Tibial nerve (tissue), 4 donors: ENCODE measurements at places on chromosomes 7 and 10. TPM values are rescaled to one million over a fixed set of nuclear protein-coding genes. Genes with fewer than 3 reads are reported as not detected.
A peak's percentile ranks its signal among the peaks of the same experiment; 100 is the strongest.

DNA sequence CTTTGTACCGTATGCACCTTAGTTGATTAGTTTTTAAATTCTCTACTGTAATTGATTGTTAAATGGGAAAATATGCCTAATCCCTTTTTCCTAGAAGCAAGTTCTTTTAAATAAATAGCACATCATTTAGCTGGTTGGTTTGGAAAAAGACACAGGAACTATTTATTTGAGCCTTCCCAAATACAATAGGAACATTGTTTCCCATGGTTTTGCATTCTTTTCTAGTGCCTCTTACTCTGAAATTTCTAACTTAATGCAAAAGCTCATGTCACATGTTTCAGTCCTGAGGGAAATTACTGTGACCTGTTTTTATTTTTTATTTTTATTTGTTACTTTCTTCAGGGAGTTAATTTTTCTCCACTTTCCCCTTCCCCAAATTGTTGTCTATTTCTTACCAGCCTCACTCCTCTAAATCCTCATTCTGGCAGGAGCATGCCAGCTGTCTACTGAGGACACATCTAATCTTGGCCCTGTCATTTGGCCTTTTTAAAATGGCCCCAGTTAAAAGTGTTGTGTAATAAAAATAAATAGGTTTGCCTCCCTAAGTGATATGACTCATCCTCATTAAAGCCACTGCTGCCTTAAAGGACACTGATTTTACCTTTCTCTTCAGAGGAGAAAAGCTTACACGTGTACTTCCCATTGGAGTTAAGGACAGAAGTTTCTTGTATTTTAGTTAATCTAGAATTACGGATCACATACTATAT is 94.5 kb downstream of the PPP1R3A start:
- no peak overlapping the region for H3K27ac ChIP-seq
- no peaks in the 10 kb centered on the region for H3K27me3 ChIP-seq
- no peak overlapping the region for H3K4me3 ChIP-seq
- no peaks in the 10 kb centered on the region for H3K36me3 ChIP-seq
- no peak for DNase-seq

DNA sequence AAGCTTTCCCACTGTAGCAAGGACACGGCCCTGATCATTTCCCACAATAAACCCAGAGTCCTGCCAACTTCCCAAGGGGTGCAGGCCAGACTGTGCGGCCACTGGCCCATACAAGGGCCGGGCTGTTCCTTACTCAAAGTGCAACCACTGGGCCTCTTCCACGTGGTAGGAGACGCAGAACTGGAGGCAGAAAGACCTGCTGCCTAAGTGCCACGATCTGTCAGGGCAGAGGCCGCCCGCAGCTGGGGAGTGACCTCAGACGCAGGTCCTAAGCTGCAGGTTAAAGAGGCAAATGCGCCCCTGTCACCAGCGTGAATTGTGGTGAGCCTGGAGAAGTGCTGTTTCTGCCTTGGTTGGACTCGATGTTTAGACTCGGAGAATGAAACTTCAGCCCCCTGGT is 26.2 kb downstream of the GPER1 start:
- no peak overlapping the region for H3K27ac ChIP-seq
- no peak overlapping the region for H3K4me3 ChIP-seq
- H3K36me3 ChIP-seq: no peaks in the 10 kb centered on the region

UCN3 gene
- not detected for total RNA-seq

GRCh38 chr10:106438386-106438785 is 726.1 kb downstream of the SORCS1 start:
- H3K36me3 ChIP-seq: no peaks in the 10 kb centered on the region
- H3K4me1 ChIP-seq: no peaks in the 10 kb centered on the region
- H3K27ac ChIP-seq: no peak overlapping the region
- no peak for DNase-seq

OR13A1 gene
- total RNA-seq: not detected

GRCh38 chr10:311901-312665 is 176.8 kb downstream of the ZMYND11 start:
- H3K27me3 ChIP-seq: no peaks in the 10 kb centered on the region
- no peak overlapping the region for H3K4me3 ChIP-seq
- peaks cover 3% of the 10 kb centered on the region for H3K36me3 ChIP-seq
- no peak for DNase-seq

CYP3A7 gene
- not detected for total RNA-seq

GRCh38 chr7:128910569-128910945 is at the start of gene KCP:
KCP (minus strand) TSS chr7:128910709; CDS start chr7:128910676, 33 bp downstream.
- peaks cover 25% of the 10 kb centered on the region for H3K4me1 ChIP-seq
- H3K36me3 ChIP-seq: no peaks in the 10 kb centered on the region
- H3K4me3 ChIP-seq: no peak within 1 kb of the TSS
- H3K27me3 ChIP-seq: peaks cover 76% of the 10 kb centered on the region
- H3K27ac ChIP-seq: peak within 1 kb of the TSS; percentile 25
- no peak for DNase-seq

DNA sequence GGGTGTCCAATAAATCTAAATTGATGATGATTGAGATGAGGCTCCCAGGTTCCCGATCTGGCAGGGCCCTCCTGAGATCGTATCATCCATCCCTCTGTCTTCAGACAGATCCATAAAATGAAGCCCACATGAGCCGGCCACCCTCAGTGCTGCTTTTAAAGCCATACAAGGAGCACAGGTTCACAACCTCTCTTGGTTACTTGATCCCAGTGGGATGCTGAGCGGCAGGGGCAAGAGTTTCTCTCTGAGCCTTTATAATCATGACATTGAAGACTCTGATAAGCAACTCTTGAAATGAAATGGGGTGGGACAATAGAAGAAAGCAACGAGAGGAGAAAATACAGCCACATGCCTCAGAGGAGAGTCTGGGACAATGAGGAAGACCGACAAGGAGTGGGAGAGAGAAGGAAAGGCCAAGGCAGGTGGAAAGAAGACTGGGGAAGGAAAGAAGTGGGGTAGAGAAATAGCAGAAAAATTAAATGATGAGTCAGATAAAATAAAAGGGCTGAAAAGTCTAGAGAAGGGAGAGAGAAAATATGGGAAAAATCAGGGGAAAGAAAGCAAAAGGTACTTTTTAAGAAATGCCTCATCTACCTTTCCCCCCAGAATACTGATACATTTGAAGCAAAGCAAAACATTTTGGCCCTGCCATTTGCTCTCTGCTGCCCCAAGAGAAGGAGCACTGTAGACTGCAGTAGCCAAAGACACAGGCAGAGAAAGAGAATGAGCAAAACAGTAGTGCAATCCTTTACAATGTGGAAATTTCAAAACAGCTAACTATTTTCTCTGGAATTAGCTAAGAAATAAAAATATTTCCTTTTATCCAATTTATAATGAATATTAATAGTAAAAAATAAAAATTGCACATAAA is 14.6 kb downstream of the GBX1 start:
- no peak overlapping the region for H3K27ac ChIP-seq
- H3K36me3 ChIP-seq: no peaks in the 10 kb centered on the region
- no peak for DNase-seq
- no peak overlapping the region for H3K4me3 ChIP-seq
- peaks cover 79% of the 10 kb centered on the region for H3K27me3 ChIP-seq
- no peaks in the 10 kb centered on the region for H3K4me1 ChIP-seq

NPFFR1 gene
- 5.7 TPM for total RNA-seq

GRCh38 chr10:58700591-58700990 is 187.9 kb downstream of the BICC1 start:
- H3K4me3 ChIP-seq: no peak overlapping the region
- no peak for DNase-seq
- peaks cover 19% of the 10 kb centered on the region for H3K4me1 ChIP-seq
- H3K27me3 ChIP-seq: no peaks in the 10 kb centered on the region
- no peaks in the 10 kb centered on the region for H3K36me3 ChIP-seq

GRCh38 chr10:17867056-17867455 is 57.9 kb downstream of the MRC1 start:
- H3K27ac ChIP-seq: no peak overlapping the region
- no peaks in the 10 kb centered on the region for H3K4me1 ChIP-seq
- DNase-seq: no peak
- H3K36me3 ChIP-seq: no peaks in the 10 kb centered on the region
- no peak overlapping the region for H3K4me3 ChIP-seq

DNA sequence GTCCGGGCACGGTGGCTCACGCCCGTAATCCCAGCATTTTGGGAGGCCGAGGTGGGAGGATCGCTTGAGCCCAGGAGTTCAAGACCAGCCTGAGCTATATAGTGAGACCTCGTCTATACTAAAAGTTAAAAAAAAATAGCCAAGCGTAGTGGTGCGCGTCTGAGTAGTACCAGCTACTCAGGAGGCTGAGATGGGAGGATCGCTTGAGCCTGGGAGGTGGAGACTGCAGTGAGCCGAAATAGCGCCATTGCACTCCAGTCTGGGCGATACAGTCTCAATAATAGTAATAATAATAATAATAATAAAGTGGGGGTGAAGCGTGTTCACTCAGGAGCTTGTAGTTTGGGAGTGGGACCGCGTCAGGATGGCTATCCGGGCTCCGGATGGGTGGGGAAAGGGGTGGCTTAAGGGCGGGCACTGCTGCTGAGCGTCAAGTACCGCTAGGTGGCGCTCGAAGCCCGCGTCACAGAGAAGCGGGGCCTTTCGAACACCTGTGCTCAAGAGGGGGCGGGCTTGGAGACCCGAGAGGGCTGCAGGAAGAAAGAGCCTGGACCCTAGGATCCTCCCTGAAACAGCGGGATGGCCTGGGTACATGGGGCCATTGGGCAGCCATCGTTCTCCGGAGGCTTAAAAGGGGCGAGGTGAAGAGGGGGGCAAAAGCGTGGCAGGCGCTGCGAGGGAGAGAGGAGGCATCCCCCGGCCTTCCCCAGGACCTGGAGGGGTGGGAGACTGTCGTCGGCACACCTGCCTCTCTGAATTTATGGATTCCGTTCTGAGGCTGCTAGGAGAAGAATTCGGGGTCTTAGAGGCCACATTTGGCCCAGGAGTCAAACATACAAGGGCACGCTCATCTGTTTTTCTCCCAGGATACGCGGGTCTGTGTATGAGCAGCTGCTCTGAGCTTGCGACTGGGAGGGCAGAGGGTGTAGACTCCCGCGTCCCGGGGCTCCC is 14.5 kb downstream of the LBX1 start:
- DNase-seq: peak; percentile 45
- no peaks in the 10 kb centered on the region for H3K4me1 ChIP-seq
- H3K36me3 ChIP-seq: no peaks in the 10 kb centered on the region
- no peak overlapping the region for H3K4me3 ChIP-seq

TUBAL3 gene
- total RNA-seq: not detected

DNA sequence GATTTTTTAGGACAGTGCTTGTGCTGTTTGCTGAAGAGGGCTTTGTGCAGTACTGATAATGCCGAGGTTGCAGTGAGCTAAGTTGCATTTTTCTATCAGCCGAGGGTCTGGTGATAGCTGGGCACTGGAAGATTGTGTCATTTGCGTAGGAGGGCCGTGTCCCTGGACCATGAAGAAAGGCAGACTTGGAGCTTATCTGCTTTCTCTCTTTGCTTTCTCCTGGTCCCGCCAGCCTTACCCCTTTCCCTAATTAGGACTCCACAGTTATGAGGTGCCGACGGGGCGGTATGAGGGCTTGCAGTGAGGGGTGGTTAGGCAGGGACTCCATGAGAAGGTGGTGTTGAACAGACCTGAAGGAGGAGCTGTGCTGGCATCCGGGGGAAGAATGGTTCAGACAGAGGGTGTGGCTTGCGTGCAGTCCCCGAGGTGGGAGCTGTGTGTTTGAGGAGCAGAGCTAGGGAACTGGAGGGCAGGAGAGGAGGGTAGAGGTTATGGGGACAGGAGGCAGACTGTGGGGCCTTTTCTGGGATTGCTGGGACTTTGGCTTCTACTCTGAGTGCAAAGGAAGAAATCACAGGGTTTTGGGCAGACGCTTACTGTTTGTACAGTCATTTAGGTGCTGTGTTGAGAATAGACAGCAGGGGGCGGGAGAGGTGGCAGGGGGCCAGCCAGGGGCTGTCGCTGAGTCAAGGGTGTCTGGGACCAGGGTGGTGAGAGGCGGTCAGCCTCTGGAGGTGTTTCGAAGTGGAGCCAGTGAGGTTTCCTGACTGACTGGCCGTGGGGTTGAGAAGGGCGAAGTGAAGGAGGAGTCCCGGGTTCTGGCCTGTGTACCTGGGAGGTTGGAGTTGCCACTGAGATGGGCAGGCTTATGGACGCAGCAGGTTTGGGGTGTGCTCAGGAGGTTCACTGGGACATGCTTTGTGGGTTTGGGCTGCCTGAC is 43.4 kb downstream of the PRF1 start:
- no peak overlapping the region for H3K4me3 ChIP-seq
- no peaks in the 10 kb centered on the region for H3K4me1 ChIP-seq

- H3K4me1 ChIP-seq: peaks cover 14% of the 10 kb centered on the region
- H3K27ac ChIP-seq: no peak overlapping the region
- H3K27me3 ChIP-seq: no peaks in the 10 kb centered on the region
- no peak overlapping the region for H3K4me3 ChIP-seq
Observed at GRCh38 chr7:35007768-35008167, 29.5 kb downstream of the DPY19L1 start.

DNA sequence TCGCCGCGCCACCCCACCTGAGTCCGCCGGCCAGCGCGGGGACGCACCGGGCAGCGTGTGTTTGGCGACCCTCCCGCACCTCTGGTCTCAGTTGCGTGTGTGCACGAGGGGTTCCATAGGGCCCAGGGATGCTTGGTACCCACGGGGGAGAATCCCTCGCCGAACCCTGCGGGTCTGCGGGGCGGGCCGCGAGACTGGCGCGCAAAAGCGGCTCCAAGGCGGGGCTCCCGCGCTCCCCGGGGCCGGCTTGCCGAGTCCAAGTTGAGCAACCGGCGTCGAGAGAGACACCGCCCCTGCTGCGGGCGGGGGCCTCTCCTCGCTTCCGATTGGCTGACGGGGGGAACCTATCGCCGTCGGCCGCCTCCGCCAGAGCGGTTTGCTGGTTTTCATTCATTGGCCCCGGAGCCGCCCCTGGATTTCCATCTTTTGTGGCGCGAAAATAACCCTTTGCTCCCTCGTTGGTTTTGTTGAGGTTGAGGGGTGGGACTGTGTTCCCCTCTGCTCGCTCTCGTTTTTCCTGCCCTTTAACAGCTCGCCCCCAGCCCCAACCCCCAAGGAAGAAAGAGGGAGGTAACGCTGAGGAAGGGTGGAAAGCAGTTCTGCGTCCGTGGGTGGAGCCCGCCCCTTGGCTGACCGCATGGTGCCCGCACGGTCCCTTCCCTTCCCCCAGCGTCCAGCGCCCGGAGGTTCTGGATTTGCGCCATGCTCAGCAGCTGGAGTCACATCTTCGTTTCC is 4.0 kb upstream of the IGF2BP3 start:
- no peak overlapping the region for H3K27ac ChIP-seq
- H3K36me3 ChIP-seq: no peaks in the 10 kb centered on the region
- H3K4me3 ChIP-seq: peak overlapping the region; percentile 47
- peaks cover 41% of the 10 kb centered on the region for H3K4me1 ChIP-seq

VPS37D gene
- total RNA-seq: 4.0 TPM
